Common myeloid progenitor, CD34-positive (primary cell): ENCODE measurements at places on chromosomes 16 and 17.

GRCh38 chr17:6706996-6707395 lies 6.2 kb downstream of the SLC13A5 start:
- no peak for DNase-seq

- peak; percentile 80 for DNase-seq
Observed at GRCh38 chr17:48023400-48024148, 14.0 kb downstream of the COPZ2 start.

GRCh38 chr16:69534720-69535119 lies 31.0 kb upstream of the NFAT5 start:
- DNase-seq = no peak

- no peak for DNase-seq
Observed at GRCh38 chr16:75965504-75966374, 239.4 kb upstream of the CPHXL start.

- peak; percentile 64 for DNase-seq
Observed at GRCh38 chr17:17837966-17838962, 1.5 kb upstream of the SREBF1 start.

DNA sequence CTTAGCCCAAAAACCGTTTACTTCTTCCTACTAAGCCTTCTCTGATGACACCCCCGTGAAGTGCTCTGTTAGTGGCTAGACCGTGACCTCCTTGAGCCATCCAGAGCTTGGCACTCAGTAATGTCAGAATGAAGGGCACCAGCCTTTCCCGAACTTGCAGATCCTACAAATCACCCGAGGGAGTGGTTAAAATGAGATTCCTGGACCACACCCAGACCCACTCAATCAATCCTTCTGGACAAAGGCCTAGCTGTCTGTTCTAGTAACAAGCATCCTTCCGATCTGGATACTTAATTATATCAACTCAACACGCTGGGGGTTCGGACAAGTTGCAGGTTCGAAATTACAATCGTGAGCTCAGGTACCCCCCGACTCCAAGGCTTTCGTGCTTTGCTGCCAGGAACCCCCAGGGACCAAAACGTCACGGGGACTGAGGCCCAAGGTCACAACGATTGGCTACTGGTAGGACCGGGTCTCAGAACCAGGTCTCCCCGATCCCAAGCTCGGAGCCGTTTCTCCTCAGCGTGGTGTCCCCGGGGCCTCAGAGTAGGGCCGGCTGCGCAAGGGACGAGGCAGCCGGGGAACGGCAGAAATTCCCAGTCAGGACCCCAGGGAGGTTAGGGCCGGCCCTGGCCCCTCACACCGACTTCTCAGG lies 527 bp downstream of the CIAPIN1 start:
- peak; percentile 52 for DNase-seq

- DNase-seq = peak; percentile 46
Observed at GRCh38 chr17:4492721-4493561, 5.7 kb upstream of the SPNS2 start.

DNA sequence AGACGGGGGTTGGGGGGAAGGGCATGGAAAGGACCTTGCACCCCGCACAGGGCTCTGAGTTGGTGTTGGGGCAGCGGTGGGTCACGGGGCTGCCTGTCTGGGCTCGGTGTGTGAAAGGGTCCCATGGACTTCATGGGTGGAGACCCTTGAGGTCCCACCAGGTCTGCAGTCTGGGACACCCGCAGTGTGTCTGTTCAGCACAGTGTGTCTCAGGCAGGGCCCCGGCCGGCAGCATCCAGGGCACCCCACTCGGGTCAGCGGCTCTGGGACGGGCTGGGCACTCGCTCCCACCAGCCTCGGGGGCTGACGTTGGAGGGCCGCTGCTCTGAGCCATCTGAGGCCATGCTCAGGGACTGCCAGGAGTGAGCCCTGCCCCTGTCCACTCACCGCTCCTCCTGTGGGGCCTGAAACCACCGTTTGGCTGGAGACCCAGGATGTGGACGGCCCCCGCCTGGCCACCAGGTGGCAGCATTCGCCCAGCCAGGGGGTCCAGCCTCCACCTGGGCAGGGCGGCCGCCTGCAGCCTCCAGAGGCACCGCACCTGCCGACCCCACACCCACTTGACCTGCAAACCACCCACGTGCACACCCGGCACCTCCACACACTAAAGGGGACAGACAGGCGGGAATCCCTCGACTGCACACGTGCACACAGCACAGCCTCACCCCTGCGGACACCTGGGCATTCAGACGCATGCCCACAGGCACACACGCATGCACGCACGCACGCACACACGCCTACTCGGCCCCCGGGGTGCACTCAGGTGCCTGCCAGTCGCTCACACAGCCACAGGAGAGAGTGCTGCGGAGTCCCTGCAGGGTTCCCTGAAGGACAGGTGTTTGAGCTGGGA lies 10.1 kb upstream of the ZFPM1 start:
- peak; percentile 64 for DNase-seq

DNA sequence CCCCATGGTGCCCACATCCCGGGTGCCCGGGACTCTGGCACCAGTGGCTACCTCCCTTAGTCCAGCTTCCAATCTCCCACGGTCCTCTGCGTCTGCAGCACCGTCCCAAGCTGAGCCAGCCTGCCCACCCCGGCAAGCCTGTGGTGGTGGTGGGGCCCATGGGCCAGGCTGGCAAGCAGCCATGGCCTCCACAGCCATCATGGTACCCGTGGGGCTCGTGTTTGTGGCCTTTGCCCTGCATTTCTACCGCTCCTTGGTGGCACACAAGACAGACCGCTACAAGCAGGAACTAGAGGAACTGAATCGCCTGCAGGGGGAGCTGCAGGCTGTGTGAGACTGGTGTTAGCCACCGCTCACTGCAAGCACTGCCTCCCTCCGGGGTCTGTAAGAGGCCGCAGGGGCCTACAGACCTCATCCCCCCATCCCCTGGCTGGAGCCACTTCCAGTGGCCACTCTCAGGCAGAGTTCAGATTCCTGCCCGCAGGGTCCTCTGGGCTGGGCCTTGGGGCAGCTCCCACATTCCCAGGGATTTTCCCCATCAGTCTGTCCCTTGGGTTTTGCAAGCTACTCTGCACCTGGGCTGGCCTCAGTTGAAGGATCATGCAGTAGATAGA lies 3.9 kb upstream of the SETD1A start:
- DNase-seq = peak; percentile 90

GRCh38 chr16:5905935-5906334 lies 808.3 kb upstream of the EEF2KMT start:
- no peak for DNase-seq

DNA sequence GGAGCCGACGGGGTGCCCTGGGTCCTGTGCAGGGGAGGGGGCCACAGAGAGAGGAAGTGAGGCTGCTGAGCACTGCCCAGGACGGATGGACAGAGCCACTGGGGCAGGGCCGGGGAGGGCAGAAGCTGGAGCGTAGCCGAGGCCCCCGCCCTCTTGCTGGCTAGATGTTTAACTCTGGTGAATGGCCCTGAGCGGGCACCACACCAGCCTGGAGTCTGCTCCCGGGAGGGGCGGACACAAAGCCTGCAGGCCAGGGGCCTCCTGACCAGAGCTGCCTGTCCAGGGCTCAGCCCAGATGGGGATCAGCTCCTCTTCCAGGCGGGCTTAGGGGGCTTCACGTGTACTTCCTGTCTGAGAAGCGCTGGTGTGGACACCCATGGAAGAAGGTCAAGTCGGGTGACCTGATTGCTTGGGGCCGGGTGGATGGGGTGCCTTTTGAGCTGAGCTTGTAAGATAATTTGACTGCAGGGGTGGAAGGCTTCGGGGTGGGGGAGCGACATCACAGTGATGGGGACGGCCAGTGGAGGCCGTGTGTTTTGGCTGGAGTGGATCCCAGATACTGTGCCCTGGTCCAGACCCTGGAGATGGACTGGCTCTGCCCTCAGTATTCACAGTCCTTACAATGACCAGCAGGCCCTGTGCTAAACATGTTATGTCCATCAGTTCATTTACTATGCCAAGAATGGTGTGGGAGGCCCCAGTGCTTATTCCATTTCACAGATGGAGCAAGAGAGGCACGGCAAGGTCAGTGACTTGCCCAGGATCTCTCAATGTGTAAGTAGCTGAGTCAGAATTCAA lies 33.7 kb upstream of the CIBAR2 start:
- DNase-seq = no peak

GRCh38 chr16:2532494-2533141 lies 1.4 kb upstream of the CEMP1 start:
- DNase-seq = peak; percentile 68

GRCh38 chr16:50534958-50535357 lies 13.2 kb upstream of the NKD1 start:
- no peak for DNase-seq

GRCh38 chr17:81095383-81095762 lies 60.4 kb downstream of the BAIAP2 start:
- no peak for DNase-seq

GRCh38 chr17:3003296-3004149 lies 59.9 kb downstream of the OR1D5 start:
- DNase-seq = peak; percentile 72

DNA sequence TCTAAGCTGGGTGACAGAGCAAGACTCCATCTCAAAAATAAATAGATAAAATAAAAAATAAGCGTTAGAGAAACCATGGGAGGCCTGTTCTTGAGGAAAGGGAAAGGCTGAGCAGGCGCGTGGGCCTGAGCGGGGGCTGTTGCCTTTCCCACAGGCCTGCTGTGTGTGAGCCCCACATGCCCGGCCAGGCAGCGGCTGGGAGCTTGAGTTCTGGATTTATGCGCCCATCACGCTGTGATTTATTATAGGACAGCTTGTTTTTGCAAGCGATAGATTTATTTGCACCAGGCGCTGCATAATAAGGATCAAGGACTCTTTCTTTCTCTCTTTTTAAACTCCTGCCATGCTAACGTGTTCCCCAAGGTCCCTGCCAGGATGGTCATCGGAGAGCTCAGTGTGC lies 14.8 kb upstream of the WFDC1 start:
- no peak for DNase-seq

- DNase-seq = peak; percentile 45
Observed at GRCh38 chr17:66459811-66460270, 157.4 kb downstream of the PRKCA start.

DNA sequence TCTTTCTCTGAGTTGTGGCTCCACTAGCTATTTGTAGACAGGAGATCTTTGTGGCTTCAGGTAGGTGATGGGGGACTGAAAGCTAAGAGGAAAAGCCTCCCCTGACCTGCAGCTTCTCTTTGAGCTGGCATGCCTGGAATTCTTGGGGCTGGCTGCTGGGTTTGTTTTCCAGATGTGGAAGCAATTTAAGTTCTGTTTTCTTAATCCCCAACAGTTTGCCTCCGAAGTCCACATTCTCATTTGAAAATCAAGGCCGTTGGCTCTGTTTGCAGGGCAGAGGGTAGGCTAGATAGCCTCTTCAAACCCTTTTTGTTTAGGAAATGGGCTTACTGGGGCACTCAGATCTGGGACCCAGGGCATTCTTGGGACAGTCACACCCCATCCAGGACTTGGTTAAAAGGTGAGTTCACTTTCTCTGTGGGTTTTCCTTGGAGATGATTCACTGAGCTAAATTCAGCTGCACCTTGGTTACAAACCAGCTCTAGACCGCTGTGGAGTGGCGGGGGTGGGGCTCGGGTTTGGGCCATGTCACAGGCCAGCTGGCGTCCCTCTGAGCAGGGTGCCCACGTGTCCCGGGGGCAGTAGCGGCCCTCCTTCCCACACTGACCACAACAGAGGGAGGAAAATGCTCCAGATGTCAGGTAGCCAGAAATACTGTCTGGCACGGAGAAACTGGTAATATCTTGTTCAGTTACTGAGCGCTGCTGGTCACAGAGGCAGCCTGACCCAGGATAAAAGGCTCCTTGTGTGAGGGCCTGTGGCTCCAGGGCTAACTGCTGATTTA lies 108.5 kb downstream of the RAB11FIP4 start:
- DNase-seq = no peak

DNA sequence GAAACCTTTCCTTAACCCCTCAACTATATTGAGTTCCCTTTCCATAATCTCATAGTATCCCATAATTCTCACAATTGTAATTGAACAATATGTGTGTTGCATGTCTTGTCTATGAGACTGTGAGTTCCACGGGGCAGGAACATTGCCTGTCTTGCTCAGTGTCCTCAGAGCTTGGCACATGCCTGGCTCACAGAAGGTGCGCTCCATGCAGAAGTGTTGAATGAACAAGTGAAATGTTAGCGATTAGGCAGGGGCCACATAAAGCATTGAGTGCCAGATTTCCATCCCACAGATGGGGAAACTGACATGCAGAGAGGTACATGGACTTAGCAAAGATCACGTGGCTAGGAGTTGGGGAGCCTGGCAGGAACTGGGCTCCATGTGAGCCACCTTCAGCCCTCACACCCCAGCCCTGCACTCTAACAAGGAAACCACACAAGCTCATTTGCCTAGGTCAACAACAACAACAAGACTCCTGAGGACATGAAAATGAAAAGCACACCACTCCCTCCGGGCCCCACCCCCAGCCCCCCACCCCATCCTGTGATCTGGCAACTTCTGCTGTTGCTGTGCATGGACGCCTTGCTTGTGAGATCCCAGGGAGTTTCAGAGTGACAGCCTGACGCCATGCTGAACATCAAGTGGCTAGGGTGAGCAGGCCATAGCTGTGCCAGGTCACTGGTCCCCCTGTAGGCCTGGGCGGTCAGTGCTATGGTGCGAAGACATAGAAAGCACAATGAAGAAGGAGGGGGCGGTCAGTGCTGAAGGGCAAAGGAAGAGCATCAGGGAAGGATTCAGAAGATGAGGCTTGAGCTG lies 5.0 kb downstream of the PIK3R5 start:
- no peak for DNase-seq

DNA sequence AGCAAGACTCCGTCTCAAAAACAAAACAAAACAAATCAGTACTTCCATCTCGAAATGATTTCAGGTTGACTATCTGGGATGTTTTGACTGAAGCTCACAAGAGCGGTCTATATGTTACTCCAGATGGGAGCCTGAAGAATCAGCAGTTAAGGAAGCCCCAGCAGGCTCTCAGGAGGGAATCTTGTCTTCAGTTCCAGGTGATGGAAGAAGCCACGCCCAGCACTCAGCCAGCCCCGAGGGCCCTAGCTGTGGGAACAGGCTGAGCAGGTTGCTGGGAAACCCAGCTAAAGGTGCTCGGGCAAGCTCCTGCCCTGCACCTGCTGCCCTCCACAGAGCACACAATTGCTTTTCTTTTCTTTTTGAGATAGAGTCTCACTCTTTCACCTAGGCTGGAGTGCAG lies 32.4 kb downstream of the WIPI1 start:
- DNase-seq = no peak

- no peak for DNase-seq
Observed at GRCh38 chr17:65664266-65664665, 102.8 kb upstream of the AXIN2 start.

GRCh38 chr17:74875155-74875976 lies 2.6 kb upstream of the FDXR start:
- no peak for DNase-seq

- no peak for DNase-seq
Observed at GRCh38 chr16:89502081-89502843, 5.9 kb upstream of the SPG7 start.

GRCh38 chr17:1203111-1203966 lies 23.6 kb upstream of the ABR start:
- peak; percentile 87 for DNase-seq

- no peak for DNase-seq
Observed at GRCh38 chr16:57677622-57678369, 9.7 kb downstream of the ADGRG3 start.

GRCh38 chr17:13827118-13827517 lies 225.4 kb upstream of the HS3ST3A1 start:
- no peak for DNase-seq

- no peak for DNase-seq
Observed at GRCh38 chr16:70788668-70789594, 12.0 kb downstream of the VAC14 start.

- no peak for DNase-seq
Observed at GRCh38 chr17:74756891-74757290, 8.5 kb downstream of the NHERF1 start.
